ENCODE measurements at places on chromosomes 3 and 15.

DNA sequence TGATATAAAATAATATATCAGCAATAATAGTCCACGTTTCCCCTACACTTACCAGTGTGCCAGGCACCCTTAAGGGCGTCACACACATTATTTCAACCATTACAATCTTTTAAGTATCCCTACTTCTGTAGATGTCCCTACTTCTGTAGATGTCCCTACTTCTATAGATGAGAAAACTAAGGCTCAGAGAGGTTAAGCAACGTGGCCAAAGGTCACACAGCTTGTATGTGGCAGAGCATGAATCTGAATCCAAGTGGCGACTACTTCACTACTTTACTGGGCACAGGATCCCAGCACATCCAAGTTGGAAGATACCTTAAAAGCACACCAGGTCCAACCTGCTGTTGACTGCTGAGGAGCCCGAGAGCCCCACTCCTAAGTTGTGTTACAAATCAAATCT, 77.5 kb downstream of the TLE3 start:
- DNase-seq, result no peak
- H3K36me3 ChIP-seq, result no peaks in the 10 kb centered on the region
- no peaks in the 10 kb centered on the region for H3K27me3 ChIP-seq
- peaks cover 30% of the 10 kb centered on the region for H3K4me1 ChIP-seq
- H3K4me3 ChIP-seq, result no peak overlapping the region
- no peak overlapping the region for H3K27ac ChIP-seq

- no peaks in the 10 kb centered on the region for H3K36me3 ChIP-seq
- H3K4me3 ChIP-seq, result no peak overlapping the region
- H3K27ac ChIP-seq, result no peak overlapping the region
- no peaks in the 10 kb centered on the region for H3K4me1 ChIP-seq
Observed at GRCh38 chr3:111794711-111795110, 64.4 kb upstream of the PHLDB2 start.

DNA sequence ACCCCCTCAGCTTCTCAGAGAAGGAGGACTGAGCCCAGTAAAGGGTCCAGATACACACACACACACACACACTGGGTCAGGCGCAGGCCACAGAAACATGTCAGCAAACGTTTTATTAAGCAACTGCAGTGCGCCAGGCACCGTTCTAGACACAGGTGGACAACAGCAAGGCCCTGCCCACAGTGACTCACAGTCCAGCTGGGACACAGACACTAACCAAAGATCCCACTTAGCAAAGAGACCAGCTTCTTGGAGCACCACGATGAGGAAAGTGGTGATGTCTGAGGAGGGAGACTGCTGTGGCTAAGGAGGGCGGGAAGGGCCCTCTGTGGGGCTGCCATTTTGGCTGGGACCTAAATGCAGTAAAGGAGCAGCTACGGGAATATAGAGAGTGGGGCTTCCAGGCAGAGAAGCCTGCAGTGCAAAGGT, 2.8 kb upstream of the VILL start:
- no peak overlapping the region for H3K4me3 ChIP-seq
- H3K27me3 ChIP-seq, result no peaks in the 10 kb centered on the region
- DNase-seq, result no peak

- no peak overlapping the region for H3K27ac ChIP-seq
- H3K36me3 ChIP-seq, result no peaks in the 10 kb centered on the region
- H3K27me3 ChIP-seq, result no peaks in the 10 kb centered on the region
- DNase-seq, result no peak
Observed at GRCh38 chr15:66025015-66025452, 155.7 kb downstream of the RAB11A start.

DNA sequence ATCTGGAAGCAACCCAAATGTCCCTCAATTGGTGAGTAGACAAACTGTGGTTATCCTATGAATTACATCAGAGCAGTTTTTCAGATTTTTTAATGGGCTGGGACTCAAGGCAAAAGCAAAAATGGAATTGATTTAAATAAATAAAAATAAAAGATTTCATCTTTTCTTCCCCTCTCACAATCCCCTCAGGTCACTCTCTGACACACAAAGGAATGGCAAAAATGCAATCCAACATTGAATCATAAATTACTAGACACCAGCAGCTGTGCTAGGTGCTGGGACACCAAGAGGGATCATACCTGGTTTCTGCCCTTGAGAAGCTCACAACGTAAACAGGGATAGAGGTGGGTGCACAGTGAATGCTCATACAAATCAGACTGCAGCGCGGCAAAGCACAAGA, 58.8 kb downstream of the CPN2 start:
- no peaks in the 10 kb centered on the region for H3K36me3 ChIP-seq
- no peak overlapping the region for H3K27ac ChIP-seq
- H3K27me3 ChIP-seq, result no peaks in the 10 kb centered on the region
- no peak for DNase-seq
- H3K4me3 ChIP-seq, result no peak overlapping the region

GRCh38 chr3:126284258-126284904, 72.8 kb downstream of the KLF15 start:
- H3K36me3 ChIP-seq, result no peaks in the 10 kb centered on the region
- H3K27me3 ChIP-seq, result no peaks in the 10 kb centered on the region
- H3K4me1 ChIP-seq, result peaks cover 4% of the 10 kb centered on the region
- no peak overlapping the region for H3K27ac ChIP-seq
- no peak for DNase-seq

DNA sequence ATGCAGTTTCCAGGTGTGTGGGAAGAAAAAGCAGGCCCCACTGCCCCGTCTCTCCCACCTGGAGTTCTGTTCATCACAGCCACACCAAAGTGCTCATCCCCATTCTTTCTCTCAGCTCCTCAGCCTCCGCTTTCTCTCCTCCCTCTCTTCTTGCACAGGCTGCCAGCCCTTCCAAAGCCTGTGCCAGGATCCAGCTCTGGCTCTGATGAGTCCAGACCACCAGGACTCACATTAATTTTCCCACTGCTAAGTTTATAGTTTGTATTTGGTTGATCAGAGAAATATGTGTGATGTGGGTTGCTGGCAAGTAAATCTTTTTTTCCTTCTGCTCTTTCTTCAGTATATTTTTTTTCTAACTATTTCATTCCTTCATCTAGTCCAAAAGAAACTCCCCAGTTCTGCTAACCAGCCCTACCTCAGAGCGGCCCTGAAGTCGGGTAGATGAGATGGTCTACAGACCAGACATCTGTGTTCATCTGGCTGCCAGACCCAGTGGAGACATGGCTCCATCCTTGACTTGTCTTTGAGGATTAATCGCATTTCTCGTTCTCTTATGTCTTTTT, 49.8 kb downstream of the BOC start:
- no peaks in the 10 kb centered on the region for H3K36me3 ChIP-seq
- peak overlapping the region; percentile 79 for H3K27ac ChIP-seq
- DNase-seq, result no peak
- no peaks in the 10 kb centered on the region for H3K27me3 ChIP-seq

DNA sequence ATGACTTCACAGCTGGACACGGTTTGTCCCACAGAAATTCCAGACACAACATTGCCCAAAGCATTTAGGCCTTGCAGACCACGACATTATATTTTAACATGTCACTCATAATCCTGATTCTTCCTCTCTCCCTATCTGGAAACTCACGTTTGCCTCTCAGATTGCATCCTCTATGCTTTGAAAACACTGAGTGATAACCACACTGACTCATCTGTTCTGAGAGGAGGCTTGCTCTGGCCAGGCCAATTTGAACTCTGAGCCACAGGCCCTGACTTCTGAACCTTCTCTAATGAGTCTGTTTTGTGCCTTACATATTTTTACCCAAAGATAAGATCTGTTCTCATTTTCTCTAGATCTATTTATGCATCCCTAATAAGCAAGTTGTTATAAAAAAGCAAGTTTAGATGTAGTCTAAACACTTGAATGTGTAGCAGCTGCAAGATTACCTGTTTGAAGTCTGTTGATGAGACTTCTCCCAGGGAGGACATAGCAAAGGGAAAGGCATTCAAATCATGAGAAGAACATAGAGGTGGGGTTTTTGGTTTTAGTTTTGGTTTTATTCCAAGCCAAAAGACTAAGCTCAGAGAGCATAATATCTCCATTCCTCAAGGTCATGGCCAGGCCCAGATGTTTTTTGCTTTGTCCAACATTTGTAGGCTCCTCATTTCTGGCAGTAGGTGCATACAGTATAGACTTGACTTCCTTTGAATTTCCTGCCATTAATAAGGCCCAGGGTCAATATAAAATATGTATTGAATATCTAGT, 234.4 kb upstream of the LRTM1 start:
- no peak overlapping the region for H3K4me3 ChIP-seq
- no peak overlapping the region for H3K27ac ChIP-seq
- no peaks in the 10 kb centered on the region for H3K36me3 ChIP-seq
- DNase-seq, result no peak
- H3K27me3 ChIP-seq, result no peaks in the 10 kb centered on the region

- no peaks in the 10 kb centered on the region for H3K4me1 ChIP-seq
- H3K4me3 ChIP-seq, result no peak overlapping the region
- DNase-seq, result no peak
- no peak overlapping the region for H3K27ac ChIP-seq
Observed at GRCh38 chr3:122890077-122890719, 95.3 kb downstream of the SLC49A4 start.

- no peaks in the 10 kb centered on the region for H3K36me3 ChIP-seq
- H3K27me3 ChIP-seq, result peaks cover 18% of the 10 kb centered on the region
- H3K4me3 ChIP-seq, result no peak overlapping the region
- DNase-seq, result no peak
Observed at GRCh38 chr15:73748730-73749129, 4.4 kb downstream of the INSYN1 start.

DNA sequence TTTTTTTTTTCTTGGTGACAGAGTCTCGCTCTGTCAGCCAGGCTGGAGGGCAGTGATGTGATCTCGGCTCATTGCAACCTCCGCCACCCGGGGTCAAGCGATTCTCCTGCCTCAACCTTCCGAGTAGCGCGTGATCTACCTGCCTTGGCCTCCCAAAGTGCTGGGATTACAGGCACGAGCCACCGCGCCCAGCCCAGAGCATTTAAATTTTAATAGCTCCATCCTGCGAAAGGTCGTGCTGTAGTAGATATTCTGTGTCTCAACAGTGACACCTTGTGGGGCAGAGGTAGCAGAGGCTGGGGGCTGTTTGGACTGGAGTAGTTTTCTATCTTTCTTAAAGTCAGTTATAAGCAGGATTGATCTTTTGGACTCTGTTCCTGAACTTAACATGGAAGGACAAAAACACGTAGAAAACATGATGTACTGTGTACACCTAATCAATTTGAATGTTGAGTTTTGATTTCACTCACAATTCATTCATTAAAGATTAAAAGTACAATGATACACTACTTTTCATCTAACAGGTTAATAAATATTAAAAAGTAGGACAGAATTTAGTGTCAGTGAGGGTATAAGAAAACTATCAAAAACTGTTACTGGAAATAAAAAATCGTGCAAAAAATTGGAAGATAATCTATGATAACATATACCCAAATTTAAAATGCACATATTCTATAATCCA, 11.0 kb upstream of the PDCD6IP start:
- H3K4me1 ChIP-seq, result no peaks in the 10 kb centered on the region
- DNase-seq, result peak; percentile 49
- no peak overlapping the region for H3K4me3 ChIP-seq
- no peak overlapping the region for H3K27ac ChIP-seq

DNA sequence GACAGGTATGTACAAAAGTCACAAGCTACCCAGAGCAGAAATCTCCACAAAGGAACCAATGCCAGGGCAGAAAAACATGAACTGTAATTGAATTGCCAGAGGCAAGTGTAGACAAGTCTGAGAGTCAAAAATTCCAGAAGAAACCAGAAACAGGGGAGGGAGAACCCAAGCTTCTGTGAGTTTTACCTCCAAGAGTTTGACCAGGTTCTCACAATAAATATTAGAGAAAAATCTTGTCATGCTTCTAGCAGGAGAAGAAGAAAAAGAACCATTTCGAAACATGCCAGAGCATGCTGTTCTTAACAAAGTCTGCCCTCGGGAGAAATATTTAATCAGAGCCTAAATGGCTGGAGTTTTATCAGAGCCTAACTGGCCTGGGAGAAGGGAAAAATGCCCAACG, 32.5 kb upstream of the AP3B2 start:
- H3K27me3 ChIP-seq, result no peaks in the 10 kb centered on the region
- H3K4me3 ChIP-seq, result no peak overlapping the region
- peak overlapping the region; percentile 23 for H3K27ac ChIP-seq
- H3K4me1 ChIP-seq, result no peaks in the 10 kb centered on the region
- DNase-seq, result peak; percentile 43

- H3K4me1 ChIP-seq, result no peaks in the 10 kb centered on the region
- H3K27me3 ChIP-seq, result no peaks in the 10 kb centered on the region
- no peak overlapping the region for H3K27ac ChIP-seq
- H3K4me3 ChIP-seq, result no peak overlapping the region
- no peaks in the 10 kb centered on the region for H3K36me3 ChIP-seq
- DNase-seq, result no peak
Observed at GRCh38 chr3:125103406-125103805, 47.6 kb upstream of the HEG1 start.

- DNase-seq, result no peak
- H3K27me3 ChIP-seq, result no peaks in the 10 kb centered on the region
- no peaks in the 10 kb centered on the region for H3K4me1 ChIP-seq
- H3K36me3 ChIP-seq, result peaks cover 4% of the 10 kb centered on the region
- H3K27ac ChIP-seq, result no peak overlapping the region
- no peak overlapping the region for H3K4me3 ChIP-seq
Observed at GRCh38 chr3:45462522-45463265, 74.3 kb downstream of the LARS2 start.

DNA sequence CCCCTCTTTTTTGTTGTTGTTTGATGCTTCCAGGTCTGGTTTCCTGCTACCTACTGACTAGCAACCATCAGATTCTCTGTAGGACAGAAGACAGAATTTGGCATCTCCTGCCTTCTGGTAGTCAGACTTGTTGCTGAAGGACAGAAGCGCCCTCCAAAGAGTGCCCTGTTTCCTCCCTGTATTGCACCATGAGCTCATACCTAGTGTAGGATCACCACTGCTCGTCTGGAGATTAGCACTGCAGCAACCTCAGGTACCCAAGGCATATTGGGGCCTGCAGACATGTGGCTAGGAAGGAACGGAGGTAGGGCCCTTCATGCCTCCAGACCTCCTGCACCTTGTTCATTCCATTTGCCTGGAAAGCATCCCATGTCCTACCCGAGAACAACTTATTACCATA, 78.1 kb downstream of the NPTN start:
- H3K4me3 ChIP-seq, result no peak overlapping the region
- H3K36me3 ChIP-seq, result no peaks in the 10 kb centered on the region
- DNase-seq, result no peak
- H3K27ac ChIP-seq, result no peak overlapping the region

GRCh38 chr15:64599226-64599625, 138.8 kb downstream of the ZNF609 start:
- no peaks in the 10 kb centered on the region for H3K27me3 ChIP-seq
- H3K27ac ChIP-seq, result no peak overlapping the region
- H3K4me1 ChIP-seq, result no peaks in the 10 kb centered on the region
- no peak for DNase-seq
- H3K4me3 ChIP-seq, result no peak overlapping the region
- no peaks in the 10 kb centered on the region for H3K36me3 ChIP-seq
